Cardiac muscle cell (in vitro differentiated cells and primary cell): ENCODE measurements at places on chromosomes 4 and X. TPM values are rescaled to one million over a fixed set of nuclear protein-coding genes. Genes with fewer than 3 reads are reported as not detected.

DNA sequence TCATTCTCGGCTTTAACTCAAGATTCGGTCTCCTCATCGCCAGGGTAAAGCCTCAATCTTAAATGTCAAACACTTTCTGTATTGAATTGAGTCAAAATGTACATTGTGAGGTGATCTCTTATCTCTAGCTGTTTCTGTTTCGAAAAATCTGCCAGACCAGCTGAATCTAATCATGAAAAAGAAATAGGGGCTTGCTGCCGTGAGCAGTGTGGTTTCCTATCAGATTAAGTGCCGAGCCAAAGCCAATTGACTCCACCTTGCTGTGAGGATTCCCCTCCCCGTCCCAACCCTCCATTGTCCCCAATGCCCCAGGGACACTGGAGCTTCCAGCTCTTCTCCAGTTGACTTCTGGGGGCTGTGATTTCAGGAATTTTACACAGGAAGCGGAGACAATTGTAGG is 12.5 kb upstream of the CRLF2 start:
- no peak for DNase-seq

DNA sequence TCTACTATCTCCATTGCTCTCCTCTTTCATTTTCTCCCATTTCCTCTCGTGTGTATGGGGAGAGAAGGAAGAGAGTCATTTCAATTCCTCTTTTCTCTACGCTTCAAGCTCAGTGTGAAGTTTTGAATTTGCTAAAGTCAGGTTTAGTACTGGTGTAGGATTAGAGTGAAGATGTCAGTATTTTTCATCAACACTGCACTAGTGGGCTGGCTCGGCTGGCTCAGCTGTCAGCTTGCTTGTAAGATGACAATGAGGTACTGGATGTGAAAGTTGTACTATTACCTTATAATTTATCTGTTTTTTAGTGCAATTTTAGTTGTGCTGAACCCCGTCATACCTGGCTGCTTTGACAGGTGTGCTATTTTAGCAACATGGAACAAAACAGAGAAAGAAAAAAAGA is 2.1 kb upstream of the SH2D1A start:
- no peak for DNase-seq

DNA sequence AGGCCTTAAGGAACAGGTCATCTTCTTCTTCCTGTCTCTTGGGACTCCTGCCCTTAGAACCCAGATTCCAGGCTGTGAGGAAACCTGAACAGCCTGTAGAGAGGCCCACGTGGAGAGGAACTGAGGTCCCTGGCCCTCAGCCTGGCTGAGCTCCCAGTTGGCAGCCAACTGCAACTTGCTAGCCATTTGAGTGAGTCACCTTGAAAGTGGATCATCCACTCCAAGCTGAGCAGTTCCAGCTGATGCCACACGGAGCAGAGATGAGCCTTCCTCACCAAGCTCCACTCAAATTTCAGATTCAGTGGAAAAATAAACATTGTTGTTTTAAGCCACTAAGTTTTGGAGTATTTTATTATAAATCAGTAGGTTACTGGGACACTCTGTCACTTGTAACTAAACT is 392.5 kb downstream of the BCOR start:
- no peak for DNase-seq

DNA sequence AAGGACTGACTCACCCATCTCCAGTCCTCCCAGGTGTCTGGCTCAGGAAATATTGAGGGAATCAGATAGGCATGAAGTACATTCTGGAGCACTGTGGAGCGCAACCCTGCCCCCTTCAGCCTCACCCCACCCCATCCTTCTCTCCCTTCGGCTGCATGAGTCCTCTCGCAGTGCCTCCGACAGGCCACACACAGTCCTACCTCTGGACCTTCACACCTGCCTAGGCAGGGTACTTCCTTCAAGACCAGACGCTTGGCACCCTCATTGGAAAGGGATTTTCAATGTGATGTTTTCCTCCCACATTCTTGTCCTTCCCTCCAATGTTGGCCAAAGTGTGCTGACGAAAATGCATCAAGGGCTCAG is 26.8 kb upstream of the PPP2R2C start:
- DNase-seq, result no peak

Gene GABRG1
- total RNA-seq, result not detected in 2 replicates

Gene GPC4
- total RNA-seq, result 8.5 and 17.3 TPM in 2 replicates

Gene ODAM
- total RNA-seq, result 21.1 and 24.6 TPM in 2 replicates

Gene ARHGAP6
- total RNA-seq, result 18.5 and 45.0 TPM in 2 replicates

Gene ESX1
- total RNA-seq, result not detected in 2 replicates

Gene COX7B
- total RNA-seq, result 320 and 1,028 TPM in 2 replicates

Gene SMR3B
- total RNA-seq, result not detected in 2 replicates

Gene GAGE12F
- total RNA-seq, result not detected in 2 replicates
